ENCODE measurements at places on chromosomes 4 and X.
A peak's percentile ranks its signal among the peaks of the same experiment; 100 is the strongest.

- DNase-seq = no peak
Measured at GRCh38 chr4:151703401-151703800, 57.4 kb downstream of the GATB start.

- no peak for DNase-seq
Measured at GRCh38 chrX:153395613-153396319, 5.4 kb downstream of the PNMA6E start.

GRCh38 chrX:15206306-15206705 lies 63.6 kb downstream of the ASB9 start:
- peak; percentile 2 for DNase-seq

- DNase-seq = no peak
Measured at GRCh38 chr4:177855507-177856197, 413.4 kb upstream of the AGA start.

- no peak for DNase-seq
Measured at GRCh38 chrX:24306440-24306839, 7.4 kb downstream of the SUPT20HL2 start.

GRCh38 chrX:102654696-102655095 lies 3.4 kb downstream of the GPRASP1 start:
- no peak for DNase-seq

- DNase-seq = no peak
Measured at GRCh38 chr4:66855956-66856355, 689.3 kb downstream of the CENPC start.

GRCh38 chrX:110251526-110251925 lies 66.4 kb downstream of the AMMECR1 start:
- no peak for DNase-seq

- no peak for DNase-seq
Measured at GRCh38 chr4:40046311-40046980, 10.2 kb upstream of the N4BP2 start.

Data from pulmonary artery endothelial cell (primary cell).